Activated CD8-positive, alpha-beta memory T cell treated with anti-CD3 and anti-CD28 coated beads, Interleukin-2, amount 10 ng/mL, durations not matched to agents 7 days and 5 days (primary cell): ENCODE measurements at places on chromosomes 3 and 15.

DNA sequence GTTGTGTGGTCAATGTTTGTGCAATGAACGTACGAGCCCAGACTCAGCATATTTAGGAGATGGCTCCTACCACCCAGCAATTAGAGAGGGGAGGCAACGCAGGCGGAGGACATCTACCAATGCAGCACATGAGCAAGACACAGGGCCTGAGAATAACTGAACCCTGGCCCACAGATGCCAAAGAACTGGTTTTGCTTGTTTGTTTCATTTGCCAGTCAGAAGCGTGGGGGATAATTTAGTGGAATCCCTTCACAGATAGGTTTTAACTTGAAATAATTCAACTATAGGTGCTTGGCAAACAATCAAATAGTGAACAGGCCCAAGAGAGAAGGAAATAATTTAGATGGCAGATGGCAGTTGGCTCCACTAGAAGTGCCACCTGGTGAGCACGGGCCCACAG lies 54.8 kb downstream of the LIPC start:
- no peak for DNase-seq
- H3K27ac ChIP-seq = peak overlapping the region; percentile 95
- H3K4me1 ChIP-seq = peaks cover 52% of the 10 kb centered on the region
- no peak overlapping the region for H3K4me3 ChIP-seq

DNA sequence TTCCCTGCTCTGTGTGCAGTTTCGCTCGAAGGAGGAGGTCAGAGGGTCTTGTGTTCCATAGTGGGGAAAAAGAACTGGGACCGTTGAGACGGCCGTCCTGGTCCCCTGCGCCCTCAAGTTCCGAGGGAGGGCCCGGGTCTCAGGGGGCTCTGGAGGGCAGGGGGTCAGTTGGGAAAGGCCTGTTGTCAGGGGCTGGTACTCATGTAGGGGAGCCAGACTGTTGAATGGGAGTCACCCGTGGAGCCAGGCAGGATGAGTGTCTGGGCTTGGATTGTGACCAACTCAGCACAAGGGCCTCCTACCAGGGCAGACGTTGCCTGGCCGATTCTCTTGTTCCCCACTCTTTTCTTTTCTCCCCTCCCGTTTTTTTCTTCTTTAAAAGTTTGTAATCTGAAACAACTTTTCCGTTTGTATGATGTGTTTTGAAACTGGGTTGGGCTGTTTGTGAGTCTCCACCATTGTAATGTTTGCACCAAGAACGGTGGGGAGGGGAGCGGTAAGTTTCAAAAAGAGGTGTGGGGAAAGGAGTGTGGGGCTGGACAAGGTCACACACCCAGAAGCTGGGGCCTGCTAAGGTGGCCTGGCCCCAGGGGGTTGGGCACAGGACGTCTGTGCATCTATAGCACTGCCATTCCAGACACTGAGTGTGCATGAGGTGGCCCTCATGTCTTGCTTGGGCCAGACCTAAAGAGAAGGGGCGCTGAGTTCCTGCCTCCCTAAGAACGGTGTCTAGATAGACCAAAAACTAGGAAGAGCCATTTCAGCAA lies 1.1 kb downstream of the CMTM7 start:
- H3K27me3 ChIP-seq = no peaks in the 10 kb centered on the region
- H3K4me1 ChIP-seq = peaks cover 57% of the 10 kb centered on the region
- peak overlapping the region; percentile 93 for H3K27ac ChIP-seq
- H3K4me3 ChIP-seq = peak overlapping the region; percentile 95
- peaks cover 6% of the 10 kb centered on the region for H3K36me3 ChIP-seq

DNA sequence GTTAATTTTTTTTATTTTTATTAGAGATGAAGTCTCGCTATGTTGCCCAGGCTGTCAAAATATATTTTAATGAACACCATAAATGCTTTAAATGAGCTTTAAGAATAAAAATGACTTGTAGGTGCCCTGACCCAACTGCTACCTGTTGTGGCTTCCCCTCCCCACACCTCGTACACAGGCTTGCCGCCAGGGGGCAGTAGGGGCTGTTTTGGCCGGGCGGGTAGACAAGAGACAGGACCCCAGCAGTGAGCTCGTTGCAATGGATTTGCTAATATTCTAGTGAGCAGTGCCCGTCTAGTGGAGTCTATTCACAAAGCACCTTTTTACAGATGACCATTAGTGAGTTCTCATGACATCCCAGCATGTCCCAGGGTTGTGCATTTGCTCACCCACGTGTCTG lies 418.1 kb downstream of the OCA2 start:
- H3K4me3 ChIP-seq = no peak overlapping the region
- H3K36me3 ChIP-seq = no peaks in the 10 kb centered on the region
- DNase-seq = no peak
- no peaks in the 10 kb centered on the region for H3K4me1 ChIP-seq
- no peak overlapping the region for H3K27ac ChIP-seq

- H3K36me3 ChIP-seq = no peaks in the 10 kb centered on the region
- H3K27me3 ChIP-seq = no peaks in the 10 kb centered on the region
- peak; percentile 40 for DNase-seq
- no peaks in the 10 kb centered on the region for H3K4me1 ChIP-seq
These were observed 155.9 kb upstream of the FEZF2 start for GRCh38 chr3:62529230-62529629.

- H3K27me3 ChIP-seq = no peaks in the 10 kb centered on the region
- DNase-seq = no peak
- no peak overlapping the region for H3K4me3 ChIP-seq
- no peak overlapping the region for H3K27ac ChIP-seq
- no peaks in the 10 kb centered on the region for H3K36me3 ChIP-seq
These were observed 154.9 kb downstream of the EBLN2 start for GRCh38 chr3:73216310-73216709.

DNA sequence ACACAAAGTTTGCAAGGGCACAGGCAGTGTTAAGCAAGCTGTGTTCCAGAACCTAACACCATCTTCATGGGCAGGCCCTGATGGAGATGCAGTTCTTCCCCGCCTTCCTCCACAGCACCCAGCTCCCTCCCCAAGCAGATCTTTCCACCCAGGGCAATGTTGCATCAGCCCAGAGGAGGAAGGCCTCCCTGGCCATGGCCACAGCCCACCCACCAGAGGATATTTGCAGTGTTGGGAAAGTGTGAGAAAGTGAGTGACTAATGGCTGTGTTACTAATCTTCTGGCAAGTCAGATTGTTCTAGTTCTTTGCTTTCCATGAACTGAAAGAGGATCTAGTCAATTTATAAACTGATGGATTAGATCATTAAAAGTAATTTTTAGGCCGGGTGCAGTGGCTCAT lies 42.0 kb upstream of the ATP10A start:
- no peak overlapping the region for H3K4me3 ChIP-seq
- no peak overlapping the region for H3K27ac ChIP-seq
- no peak for DNase-seq
- peaks cover 24% of the 10 kb centered on the region for H3K4me1 ChIP-seq
- no peaks in the 10 kb centered on the region for H3K27me3 ChIP-seq
- no peaks in the 10 kb centered on the region for H3K36me3 ChIP-seq

DNA sequence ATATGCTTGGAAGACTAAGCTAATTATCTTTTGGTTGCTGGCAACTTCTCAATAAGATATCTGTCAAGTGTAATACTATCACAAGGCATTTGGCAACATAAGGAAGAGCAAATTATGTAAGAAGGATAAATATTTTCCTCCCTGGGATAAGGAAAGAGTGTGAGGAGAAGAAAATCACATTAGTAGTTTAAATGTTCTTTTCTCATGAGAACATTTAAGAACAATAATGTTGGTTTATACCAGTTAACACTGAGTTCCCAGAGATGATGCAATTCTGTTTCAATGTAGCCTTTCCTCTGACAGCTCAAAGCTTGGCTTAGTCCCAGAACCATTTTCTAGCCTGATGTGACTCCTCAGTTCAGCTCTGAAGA lies 66.1 kb upstream of the NPHP3 start:
- H3K4me3 ChIP-seq = no peak overlapping the region
- peaks cover 27% of the 10 kb centered on the region for H3K27me3 ChIP-seq
- no peak overlapping the region for H3K27ac ChIP-seq
- no peak for DNase-seq

GRCh38 chr3:13827699-13828098 lies 52.2 kb downstream of the WNT7A start:
- H3K4me1 ChIP-seq = no peaks in the 10 kb centered on the region
- H3K27ac ChIP-seq = no peak overlapping the region
- DNase-seq = no peak
- H3K27me3 ChIP-seq = no peaks in the 10 kb centered on the region
- no peak overlapping the region for H3K4me3 ChIP-seq
- H3K36me3 ChIP-seq = no peaks in the 10 kb centered on the region

DNA sequence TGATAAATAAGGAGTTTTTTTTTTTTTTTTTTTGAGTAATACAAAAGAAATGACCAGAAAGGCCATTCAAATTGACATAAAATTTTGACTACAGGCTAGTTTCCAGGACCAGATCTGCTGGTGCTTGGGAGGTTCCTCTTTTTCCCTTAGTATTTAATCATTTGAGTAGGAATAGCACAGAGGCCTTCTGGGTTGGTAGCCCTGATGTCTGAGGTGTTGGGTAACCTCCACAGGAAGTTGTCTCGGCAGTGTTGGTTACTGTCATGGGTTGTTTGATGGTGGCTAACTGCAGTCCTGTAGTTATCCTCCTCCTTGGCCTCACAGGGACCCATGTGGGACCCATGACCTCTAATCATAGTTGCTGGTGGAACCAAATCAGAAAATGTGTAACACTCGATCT lies 91.1 kb downstream of the USP13 start:
- H3K4me1 ChIP-seq = peaks cover 9% of the 10 kb centered on the region
- H3K27me3 ChIP-seq = no peaks in the 10 kb centered on the region
- no peak overlapping the region for H3K4me3 ChIP-seq
- peaks cover 10% of the 10 kb centered on the region for H3K36me3 ChIP-seq
- no peak for DNase-seq
- no peak overlapping the region for H3K27ac ChIP-seq

DNA sequence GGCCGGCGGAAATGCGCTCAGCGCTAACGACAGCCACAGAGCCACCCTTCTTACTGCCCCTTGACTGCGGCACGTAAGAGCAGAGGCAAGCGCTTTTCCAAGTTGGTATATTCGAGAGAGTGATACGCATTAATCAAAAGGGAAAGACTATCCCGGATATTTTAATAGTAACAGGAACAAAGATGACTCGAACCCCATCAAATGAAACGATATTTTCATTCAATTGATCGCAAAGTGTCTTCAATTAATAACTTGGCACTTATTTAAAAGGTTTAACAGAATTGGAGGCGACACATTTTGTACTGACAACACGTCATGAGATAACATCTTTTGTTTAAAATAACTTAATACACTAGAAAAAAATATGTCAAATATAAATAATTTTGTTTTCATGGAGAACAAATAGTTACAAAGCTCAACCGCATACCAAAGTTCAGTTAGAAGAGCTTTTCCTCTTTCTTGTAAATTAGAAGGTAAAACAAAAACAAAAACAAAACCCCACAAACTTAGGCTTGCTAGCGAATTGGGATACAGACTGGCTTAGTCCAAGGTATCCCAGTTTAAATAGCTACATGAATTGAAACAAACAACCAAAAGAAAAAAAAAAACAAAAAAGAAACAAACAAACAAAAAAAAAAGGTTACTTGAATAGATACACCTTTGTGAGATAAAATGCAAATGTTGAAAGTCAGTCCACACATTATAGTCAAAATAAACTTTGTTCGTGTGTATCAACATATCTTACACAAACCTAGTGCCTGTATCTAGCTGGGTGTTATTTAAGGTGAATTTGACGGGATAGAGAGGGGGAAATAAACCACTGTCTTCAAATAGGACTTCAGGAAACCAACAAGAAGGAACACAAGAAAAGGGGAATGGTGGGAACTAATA lies 10.2 kb downstream of the SHOX2 start:
- peaks cover 8% of the 10 kb centered on the region for H3K36me3 ChIP-seq
- H3K27me3 ChIP-seq = peaks cover 91% of the 10 kb centered on the region
- H3K27ac ChIP-seq = no peak overlapping the region
- peaks cover 20% of the 10 kb centered on the region for H3K4me1 ChIP-seq
- no peak for DNase-seq
- H3K4me3 ChIP-seq = no peak overlapping the region

- H3K36me3 ChIP-seq = no peaks in the 10 kb centered on the region
- H3K27me3 ChIP-seq = peaks cover 4% of the 10 kb centered on the region
- H3K27ac ChIP-seq = no peak overlapping the region
- no peak for DNase-seq
- peaks cover 5% of the 10 kb centered on the region for H3K4me1 ChIP-seq
These were observed 103.8 kb downstream of the NR1D2 start for GRCh38 chr3:24048843-24049242.

GRCh38 chr15:60957111-60957510 lies 272.0 kb downstream of the RORA start:
- no peaks in the 10 kb centered on the region for H3K36me3 ChIP-seq
- no peak overlapping the region for H3K27ac ChIP-seq
- no peaks in the 10 kb centered on the region for H3K4me1 ChIP-seq
- DNase-seq = no peak
- no peak overlapping the region for H3K4me3 ChIP-seq

- no peak overlapping the region for H3K27ac ChIP-seq
- no peaks in the 10 kb centered on the region for H3K36me3 ChIP-seq
- peaks cover 51% of the 10 kb centered on the region for H3K27me3 ChIP-seq
- no peak overlapping the region for H3K4me3 ChIP-seq
These were observed 64.1 kb downstream of the CCDC33 start for GRCh38 chr15:74300057-74300795.
